ENCODE measurements at places on chromosomes 6 and 20.

DNA sequence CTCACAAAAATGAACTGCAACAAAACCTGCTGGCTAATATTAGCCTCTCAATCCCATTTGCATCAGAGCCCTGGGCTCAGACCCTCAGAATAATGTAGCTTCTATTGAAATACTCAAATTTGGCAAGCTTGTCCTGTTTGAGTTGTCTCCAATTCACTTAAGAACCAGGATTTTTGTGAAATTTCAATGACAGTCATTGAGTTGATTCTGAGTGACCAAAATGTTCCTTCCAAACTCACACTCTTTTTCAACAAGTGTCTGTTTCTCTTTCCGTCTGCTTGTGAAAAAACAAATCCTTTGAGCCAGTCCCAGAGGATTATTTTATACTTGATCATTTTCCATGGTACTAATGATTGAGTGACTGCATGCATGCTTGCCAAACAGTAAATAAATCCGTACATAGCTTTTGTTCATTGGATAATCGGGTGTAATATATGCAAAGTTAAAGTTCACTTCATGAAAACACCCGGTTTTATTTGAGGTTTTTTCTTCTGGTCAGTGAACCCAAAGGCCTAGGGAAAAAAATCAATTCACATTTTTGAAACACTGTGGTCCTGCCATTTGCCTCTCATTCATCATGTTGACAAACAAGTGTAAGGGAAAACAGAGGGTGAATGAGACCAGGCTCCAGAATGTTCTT, 16.4 kb upstream of the SLC22A2 start:
- DNase-seq = no peak

DNA sequence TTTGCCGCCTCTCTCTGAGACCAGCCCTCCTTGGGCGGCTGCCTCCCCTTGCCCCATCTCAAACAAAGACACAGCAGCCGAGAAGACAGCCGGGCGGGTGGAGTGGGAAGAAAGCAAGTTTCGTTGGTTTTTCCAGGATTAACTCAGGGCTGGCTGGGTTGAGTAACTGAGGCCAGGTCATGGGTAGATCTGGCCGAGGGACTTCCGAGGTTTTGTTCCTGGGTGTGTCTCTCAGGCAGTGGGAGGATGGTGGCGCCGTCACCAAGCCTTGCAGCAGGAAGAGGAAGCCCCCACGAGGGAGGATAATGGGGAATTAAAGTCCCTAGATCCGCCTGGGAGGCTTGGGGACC, 167.2 kb downstream of the TTLL2 start:
- DNase-seq = no peak

- no peak for DNase-seq
Measured at GRCh38 chr6:34350934-34351217, 41.6 kb downstream of the NUDT3 start.

GRCh38 chr20:40160097-40160550, 528.9 kb downstream of the MAFB start:
- peak; percentile 23 for DNase-seq

GRCh38 chr6:12148317-12148801, 136.2 kb downstream of the HIVEP1 start:
- DNase-seq = no peak

GRCh38 chr6:24848461-24848860, 49.7 kb upstream of the ARMH2 start:
- no peak for DNase-seq

DNA sequence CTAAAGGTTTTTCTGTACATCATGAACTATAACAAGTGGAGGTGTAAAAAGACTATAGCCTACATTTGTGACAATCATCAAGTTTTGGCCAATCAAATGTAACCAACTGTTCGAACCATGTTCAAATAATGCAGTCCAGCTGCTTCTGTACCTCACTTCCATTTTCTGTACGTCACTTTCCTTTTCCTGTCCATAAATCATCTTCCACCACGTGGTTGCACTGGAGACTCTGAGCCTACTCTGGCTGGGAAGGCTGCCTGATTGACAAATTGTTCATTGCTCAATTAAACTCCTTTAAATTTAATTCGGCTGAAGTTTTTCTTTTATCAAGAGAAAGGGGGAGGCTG, 270.4 kb upstream of the JARID2 start:
- DNase-seq = no peak

- DNase-seq = no peak
Measured at GRCh38 chr6:31576897-31577578, 1.7 kb downstream of the TNF start.

DNA sequence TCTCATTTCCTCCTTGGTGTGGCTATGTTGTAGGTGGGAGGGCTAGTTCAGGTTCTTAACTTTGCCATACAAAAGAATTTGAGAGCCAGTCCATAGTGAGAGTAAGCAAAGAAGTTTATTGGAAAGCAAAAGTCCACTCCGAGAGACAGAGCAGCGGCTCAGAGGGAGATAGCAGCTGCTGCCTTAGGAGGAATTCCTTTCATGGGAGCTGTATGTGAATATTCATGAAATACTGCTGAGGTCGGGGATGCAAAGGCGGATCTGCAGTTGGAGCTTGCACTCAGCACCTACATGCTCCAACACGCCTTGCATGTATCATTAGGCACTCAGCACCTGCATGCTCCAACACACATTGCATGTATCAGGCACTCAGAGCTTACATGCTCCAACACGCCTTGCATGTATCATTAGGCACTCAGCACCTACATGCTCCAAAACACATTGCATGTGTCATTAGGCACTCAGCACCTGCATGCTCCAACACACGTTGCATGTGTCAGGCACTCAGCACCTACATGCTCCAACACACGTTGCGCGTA, 54.9 kb downstream of the CDH4 start:
- DNase-seq = no peak

- no peak for DNase-seq
Measured at GRCh38 chr20:62433658-62434497, 6.5 kb upstream of the RBBP8NL start.

DNA sequence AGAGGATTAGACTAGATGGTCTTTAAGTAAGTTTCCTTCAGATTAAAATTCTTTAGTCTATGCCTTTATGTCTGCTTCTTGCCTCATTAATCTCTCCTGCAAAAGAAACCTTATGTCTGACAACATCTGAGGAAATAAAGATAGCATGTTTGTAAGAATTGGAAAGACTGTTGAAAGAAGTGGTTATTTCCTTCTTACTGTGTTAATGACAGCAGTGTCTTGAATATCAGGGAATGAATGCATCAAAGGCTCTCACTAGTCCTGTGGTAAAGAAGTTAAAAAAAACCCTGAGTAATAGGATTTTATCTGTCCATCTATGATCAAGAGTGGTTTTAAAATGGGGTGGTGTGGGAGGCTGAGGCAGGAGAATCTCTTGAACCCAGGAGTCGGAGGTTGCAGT, 302.0 kb downstream of the PRL start:
- DNase-seq = no peak

DNA sequence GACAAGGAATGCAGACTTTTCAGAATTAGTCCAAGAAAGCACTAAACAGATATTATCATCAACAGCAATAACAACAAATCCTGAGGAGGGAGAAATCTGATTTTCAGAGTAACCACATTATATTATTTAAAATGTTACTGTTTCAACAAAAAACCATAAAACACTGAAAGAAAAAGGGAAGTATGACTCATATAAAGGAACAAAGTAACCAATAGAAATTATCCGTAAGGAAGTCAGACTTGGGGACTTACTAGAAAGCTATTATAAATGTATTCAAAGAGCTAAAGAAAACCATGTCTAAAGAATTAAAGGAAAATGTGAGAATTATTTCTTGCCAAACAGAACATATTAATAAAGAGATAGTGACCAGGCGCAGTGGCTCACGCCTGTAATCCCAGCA, 98.1 kb downstream of the MYLK4 start:
- DNase-seq = no peak

DNA sequence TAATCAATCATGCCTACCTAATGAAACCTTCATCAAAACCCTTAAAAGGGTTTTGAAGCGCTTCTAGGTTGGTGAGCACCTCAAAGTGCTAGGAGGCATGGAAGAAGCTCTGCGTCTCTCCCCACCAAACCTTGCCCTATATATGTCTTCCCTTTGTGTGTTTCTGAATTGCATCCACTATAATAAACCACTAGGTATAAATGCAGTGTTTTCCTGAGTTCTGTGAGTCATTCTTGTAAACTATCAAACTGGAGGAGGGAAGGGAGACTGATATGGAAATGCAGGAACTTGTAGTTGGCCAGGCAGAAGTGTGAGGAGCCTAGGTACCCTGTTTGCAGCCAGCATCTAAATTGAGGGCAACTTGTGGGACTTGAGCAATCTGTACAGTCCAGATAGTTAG, 698.8 kb downstream of the DOK5 start:
- DNase-seq = no peak

DNA sequence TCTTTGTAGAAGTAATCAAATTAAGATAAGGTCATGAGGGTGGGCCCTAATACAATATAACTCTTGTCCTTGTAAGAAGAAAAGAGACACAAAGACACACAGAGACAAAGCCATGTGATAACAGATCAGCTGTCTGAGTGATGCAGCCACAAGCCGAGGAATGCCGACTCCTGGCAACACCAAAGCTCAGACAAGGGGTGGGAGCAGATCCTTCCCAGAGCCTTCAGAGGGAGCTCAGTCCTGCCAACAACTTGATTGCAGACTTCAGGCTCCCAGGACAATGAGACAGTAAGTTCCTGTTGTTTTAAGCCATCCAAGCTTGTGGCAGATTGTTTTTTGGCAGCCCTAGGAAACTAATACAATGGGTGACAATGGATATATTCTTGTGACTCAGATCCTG, 325.0 kb upstream of the AGPAT4 start:
- DNase-seq = no peak

- DNase-seq = no peak
Measured at GRCh38 chr6:50361641-50362331, 312.1 kb upstream of the DEFB112 start.

DNA sequence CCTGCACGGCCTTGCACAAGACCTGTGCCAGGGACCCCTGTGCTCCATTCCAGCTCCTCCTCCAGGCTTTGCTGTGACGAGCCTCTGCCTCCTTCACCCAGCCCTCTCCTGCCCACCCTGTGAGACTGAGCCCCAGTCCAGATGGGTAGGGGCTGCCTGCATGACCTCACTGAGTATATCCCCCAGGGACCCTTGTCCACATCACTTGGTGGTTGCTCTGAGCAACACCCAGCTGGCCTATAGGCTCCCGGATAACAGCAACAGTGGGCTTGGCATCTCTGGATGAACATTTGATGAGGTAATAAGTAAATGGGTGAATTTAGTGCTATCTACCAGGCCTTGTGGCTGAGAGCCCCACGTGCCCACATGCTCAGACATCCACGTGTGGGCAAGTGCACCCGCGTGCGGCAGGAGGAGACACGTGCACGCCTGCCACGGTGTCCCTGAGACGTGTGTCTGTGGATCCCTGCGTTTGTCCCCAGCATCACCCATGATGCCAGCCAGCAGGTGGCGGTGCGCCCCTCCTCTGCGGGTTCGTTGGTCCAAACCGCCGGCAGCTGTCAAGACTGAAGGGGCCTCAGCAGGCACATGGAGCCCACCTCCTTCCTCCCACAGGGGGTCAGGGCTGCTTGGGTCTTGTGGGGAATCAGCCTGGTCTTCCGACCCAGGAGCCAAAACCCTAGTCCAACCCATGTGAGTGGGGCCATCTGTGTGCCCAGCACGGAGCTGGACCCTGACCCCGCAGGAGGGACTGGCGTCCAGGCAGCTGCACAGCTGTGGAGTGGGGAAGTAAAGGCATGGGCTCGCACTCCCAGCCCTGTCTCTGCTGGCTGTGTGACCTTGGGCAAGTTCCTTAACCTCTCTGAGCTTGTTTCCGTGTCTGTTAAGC, 45.9 kb downstream of the FGD2 start:
- DNase-seq = peak; percentile 60

DNA sequence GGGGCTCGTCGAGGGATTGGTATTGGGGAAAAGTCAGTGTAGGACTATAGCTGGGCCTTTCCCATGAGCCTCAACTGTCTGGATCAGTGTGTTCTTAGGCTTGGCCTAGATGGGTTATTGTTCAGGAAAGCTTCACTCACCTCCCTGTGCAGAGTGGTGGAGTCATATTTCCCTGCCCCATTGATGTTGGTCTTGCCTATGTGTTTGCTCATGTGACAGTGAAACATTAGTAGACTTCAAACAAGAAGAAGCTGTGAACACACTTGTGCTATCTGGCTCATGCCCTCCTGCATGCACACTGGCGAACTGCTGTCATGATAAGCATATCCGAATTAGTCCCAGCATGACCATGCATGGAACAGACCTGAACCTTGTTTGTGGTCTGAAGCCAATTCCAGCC, 171.1 kb downstream of the DHX35 start:
- no peak for DNase-seq

GRCh38 chr6:158330016-158330415, 17.8 kb downstream of the TULP4 start:
- no peak for DNase-seq

GRCh38 chr6:165849534-165850430, 186.7 kb upstream of the PDE10A start:
- no peak for DNase-seq

DNA sequence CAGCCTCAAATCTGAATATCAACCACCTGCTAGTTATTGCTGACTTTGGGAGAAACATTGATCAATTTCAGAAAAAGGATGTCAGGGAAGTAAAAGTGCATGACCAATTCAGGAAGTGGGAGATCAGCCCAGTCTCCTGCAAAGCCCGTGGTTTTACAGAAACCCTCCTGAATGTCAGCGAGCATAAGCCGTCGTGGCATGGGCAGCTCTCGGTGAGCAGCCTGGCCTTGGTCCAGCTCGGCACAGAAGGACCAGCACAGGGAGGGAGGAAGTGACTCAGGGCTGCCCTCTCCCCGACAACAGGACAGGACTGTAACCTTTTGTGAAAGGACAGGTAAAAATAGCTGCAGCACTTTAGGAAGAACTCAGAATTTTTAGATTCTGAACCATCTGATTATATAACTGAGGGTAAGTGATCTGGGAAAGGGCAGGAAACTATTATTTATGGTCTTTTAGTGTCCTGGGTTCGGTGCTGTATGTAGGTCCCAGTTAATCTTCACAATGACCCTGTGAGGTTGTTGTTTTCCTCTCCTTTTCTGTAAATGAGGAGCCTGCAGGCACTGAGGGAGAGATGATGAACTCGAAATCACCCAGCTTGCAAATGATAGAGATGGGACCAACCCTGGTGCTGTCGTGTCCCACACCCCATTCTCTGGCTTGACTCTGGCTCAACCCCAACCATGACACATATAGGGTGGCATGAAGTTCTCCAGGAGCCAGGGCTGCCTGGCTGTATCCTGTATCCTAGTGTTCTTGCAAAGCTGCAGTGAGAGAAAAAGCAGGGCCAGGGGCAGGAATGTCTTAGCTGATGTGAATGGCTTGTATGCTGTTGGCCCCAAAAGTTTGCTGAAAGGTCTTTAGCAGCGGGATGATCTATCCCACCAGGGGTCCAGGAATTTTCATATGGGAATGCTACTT, 37.6 kb downstream of the NRN1 start:
- no peak for DNase-seq

All from NCI-H1930 (cell line).